ENCODE measurements at places on chromosomes 2 and 18.

GRCh38 chr18:64294967-64295366, 146.1 kb upstream of the LINC00305 start:
- DNase-seq = no peak

DNA sequence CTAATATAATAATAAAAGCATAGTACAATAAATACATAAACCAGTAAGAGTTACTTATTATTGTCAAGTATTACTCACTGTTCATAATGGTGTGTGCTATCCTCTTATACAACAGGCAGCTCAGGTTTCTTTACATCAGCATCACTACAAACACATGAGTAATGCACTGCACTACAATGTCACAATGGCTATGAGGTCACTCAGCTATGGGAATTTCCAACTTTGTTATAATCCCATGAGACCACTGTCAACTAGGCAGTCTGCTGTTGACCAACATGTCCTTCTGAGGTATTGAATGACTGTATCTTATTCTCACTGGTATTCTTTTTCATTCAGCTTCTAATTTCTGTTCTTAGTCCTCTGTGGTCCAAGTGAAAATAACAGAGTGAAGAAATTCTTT, 250.4 kb upstream of the DSEL start:
- DNase-seq = no peak

GRCh38 chr2:39290433-39290832, 46.7 kb upstream of the CDKL4 start:
- no peak for DNase-seq

DNA sequence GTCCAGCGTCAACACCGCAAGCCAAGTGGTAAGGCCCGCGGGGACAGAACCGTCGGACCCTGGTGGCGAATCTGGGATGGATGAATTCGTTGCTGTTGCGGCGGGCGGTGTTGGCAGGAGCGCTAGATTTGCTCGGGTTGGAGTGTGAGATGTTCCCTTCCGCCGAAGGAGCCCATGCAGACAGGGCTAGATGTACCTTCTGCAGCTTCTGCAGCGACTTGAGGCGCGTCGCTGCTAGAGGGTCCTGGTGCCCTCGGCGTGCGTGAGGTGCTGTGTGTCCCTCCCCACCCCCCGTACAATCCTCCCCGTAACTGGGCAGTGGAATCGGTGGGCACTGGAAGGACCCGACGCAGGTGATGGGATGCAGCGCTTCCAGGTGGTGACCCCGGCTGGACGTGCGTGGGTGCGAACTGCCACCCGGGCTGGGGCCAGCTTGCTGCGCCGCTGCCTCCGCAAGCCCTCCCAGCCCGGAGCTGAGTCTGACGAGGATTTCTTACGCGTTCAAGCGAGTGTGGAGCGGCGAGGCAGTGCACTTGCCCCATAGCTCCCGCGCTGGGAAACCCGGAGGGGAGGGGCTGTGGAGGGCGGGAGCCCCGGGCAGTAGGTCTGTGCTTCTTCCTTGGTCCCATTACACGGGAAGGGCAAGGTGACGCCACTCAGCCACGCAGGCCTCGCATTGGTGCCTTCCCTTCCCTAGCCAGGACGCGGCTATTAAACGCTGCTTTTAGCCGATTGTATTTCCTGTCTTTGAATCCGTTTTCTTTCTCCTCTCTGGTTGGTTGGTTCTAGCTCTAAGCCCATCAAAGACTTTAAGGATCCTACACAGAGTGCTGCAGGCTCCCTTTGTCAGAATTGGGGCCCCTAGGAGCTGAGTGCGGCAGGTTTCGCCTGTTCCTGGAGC, 34.2 kb downstream of the CHRNA1 start:
- peak; percentile 42 for DNase-seq

DNA sequence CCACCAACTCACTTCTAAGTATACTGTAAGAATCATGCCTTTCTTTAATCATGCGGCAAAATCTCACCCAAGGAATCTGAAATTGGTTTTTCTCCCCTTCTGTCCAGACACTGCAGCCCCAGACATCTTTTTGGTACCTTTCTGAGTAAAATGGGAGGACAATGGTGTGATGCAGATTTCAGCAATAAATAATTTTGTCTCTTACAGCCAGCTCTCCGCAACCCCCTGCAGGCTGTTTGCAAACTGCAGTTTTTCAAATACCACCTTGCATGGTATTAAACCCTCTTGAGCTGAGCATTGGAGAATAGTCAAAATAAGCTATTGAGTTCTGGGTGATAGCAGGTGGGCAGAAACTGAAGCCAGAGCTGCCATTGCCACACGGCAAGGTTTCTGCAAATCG, 32.2 kb downstream of the GPR39 start:
- no peak for DNase-seq

- peak; percentile 51 for DNase-seq
Observed at GRCh38 chr2:65299246-65299645, 71.6 kb downstream of the ACTR2 start.

- no peak for DNase-seq
Observed at GRCh38 chr2:221505605-221506004, 66.5 kb downstream of the EPHA4 start.

DNA sequence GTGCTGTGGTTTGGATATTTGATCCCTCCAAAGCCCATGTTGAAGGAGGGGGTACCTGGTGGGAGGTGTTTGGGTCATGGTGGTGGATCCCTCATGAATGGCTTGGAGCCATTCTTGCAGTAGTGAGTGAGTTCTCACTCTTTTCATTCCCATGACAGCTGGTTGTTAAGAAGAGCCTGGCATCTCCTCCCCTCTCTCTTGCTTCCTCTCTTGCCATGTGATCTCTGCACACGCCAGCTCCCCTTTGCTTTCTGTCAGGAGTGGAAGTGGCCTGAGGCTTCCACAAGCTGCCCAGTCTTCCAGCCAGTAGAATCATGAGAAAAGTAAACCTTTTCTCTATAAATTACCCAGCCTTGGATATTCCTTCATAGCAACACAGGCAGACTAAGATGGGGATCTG, 8.6 kb downstream of the ADD2 start:
- no peak for DNase-seq

DNA sequence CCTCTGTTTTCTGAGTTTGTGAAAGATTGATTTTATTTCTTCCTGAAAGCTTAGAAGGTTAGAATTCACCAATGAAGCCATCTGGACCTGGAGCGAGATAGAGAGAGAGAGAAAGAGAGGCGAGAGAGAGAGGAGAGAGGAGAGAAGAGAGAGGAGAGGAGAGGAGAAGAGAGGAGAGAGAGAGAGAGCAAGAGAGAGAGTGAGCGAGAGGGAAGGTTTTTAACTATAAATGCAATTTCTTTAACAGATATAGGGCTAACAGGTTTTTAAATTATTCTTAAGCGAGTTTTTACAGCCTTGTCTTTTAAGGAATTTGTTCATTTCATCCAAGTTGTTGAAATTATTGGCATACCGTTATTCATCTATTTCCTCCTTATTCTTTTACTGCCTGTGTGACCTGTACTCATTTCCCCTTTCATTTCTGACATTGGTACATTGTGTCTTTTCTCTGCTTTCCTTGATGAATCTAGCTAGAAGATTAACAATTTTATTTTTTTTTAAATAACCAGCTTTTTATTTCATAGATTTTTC, 56.1 kb downstream of the BABAM2 start:
- DNase-seq = no peak

DNA sequence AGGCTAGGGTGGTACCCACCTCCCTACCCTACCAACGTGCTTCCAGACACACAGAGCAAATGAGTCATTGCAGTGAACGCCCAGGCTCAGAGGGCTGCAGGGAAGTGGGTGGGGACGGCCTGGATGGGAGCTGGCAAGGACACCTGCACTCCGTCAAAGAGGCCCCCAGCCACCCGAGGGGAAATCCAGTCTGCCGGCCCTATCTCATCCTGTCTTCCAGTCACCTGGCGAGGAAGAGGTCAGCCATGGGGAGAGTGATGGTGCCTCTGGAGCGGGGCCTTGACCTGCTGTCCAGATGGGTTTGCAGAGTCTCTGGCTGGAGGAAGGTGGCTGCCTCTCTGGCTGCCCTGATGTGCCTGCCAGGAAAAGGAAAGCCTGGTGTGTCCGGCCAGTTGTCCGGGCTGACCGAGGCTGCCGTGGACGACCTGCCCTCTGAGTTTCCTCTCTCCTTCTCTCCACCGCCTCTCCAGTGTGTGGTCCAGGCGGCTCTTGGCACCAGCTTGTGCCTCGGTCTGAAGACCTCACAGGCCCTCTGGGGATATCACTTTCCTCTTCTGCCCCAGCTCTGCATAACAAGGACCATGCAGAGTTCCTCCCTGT, 209.7 kb upstream of the COPS8 start:
- DNase-seq = no peak

DNA sequence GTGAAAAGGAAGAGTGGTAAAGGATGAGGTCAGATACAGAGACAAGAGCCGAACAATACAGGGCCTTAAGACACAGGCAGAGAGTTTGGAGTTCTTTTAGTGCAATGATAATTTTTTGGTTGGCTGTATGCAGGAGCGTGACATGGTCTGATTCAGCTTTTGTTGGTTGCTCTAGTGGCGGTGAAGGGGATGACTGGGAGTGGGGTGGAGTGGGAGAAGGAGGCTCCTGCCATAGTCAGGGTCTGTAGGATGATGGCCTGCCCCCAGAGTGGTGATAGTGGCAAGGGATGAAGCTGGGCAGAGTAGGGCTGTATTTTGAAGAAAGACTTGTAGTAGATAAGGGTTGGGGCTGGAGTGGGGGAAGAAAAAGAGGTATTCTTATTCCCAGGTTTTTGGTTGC, 306.6 kb upstream of the VWC2L start:
- no peak for DNase-seq

GRCh38 chr2:101766871-101767739, 69.6 kb downstream of the MAP4K4 start:
- no peak for DNase-seq

- no peak for DNase-seq
Observed at GRCh38 chr2:105919191-105919811, 174.6 kb downstream of the NCK2 start.

DNA sequence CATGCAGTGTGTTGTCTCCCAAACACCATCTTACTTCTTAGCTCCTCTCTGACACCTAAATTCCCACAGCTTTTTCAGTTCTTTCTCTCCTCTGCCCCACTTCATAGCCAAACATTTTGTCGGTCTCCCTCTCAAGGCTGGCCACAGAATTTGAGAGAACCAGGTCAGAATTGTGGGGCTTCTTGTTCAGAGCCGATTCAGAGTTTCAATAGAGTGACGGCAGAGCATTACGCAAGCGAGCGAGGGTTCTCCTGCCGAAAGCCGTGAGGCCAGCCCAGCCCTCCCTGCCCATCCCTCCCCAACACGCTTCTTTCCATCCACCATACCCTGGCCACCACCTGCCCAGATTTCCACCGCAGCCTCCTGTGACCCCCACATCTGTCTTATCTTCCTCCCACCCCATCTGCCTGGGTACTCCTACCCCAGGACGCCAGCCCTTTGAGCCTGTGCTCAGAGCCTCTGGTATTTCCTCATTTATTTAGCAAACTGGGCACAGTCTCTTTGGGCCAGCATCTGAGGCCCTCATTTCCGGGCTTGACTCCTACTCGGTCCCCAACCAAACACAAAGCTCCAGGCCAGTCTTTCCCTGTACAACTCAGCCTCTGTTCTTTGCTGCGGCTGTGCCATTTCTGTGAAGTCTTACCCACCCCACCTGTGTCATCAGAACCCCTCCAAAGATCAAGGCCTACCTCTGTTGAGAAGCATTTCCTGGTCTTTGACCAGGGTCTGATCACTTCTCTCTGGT, 70.0 kb upstream of the MAP4K4 start:
- DNase-seq = no peak

GRCh38 chr2:73418343-73418742, 32.7 kb downstream of the ALMS1 start:
- DNase-seq = no peak
